Stimulated activated CD4-positive, alpha-beta T cell treated with anti-CD3 and anti-CD28 coated beads, TNF-alpha, amount 100 ng/mL, for 1 hour (primary cell): ENCODE measurements at places on chromosomes 16 and 17.

- no peak for DNase-seq
These were observed 30.1 kb downstream of the CCL4 start for GRCh38 chr17:36133602-36134236.

GRCh38 chr17:4082136-4082924, 60.5 kb downstream of the ZZEF1 start:
- no peak for DNase-seq

DNA sequence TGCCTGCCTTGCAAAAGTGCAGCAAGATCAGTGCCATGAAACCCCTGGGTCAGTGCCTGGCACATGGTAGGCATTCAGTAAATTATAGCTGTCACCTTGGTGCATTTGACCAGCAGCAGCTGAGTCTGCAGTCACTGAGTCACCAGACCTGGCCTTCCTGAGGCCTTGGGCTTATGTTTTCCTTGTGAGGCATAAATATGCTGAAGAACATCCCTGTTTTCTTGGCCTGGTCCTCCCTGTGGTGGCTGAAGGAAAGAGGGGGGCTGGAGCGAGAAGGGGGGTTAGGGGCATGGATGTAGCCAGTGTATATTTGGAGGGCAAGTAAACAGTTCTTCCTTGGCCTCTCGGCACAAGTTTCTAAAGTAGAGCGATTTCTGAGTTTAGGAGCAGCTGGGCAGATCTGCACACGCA, 26.5 kb downstream of the EPN2 start:
- no peak for DNase-seq

- no peak for DNase-seq
These were observed 175.3 kb downstream of the UTP18 start for GRCh38 chr17:51435641-51436091.

- no peak for DNase-seq
These were observed 194.5 kb downstream of the FOXL1 start for GRCh38 chr16:86772671-86773353.

DNA sequence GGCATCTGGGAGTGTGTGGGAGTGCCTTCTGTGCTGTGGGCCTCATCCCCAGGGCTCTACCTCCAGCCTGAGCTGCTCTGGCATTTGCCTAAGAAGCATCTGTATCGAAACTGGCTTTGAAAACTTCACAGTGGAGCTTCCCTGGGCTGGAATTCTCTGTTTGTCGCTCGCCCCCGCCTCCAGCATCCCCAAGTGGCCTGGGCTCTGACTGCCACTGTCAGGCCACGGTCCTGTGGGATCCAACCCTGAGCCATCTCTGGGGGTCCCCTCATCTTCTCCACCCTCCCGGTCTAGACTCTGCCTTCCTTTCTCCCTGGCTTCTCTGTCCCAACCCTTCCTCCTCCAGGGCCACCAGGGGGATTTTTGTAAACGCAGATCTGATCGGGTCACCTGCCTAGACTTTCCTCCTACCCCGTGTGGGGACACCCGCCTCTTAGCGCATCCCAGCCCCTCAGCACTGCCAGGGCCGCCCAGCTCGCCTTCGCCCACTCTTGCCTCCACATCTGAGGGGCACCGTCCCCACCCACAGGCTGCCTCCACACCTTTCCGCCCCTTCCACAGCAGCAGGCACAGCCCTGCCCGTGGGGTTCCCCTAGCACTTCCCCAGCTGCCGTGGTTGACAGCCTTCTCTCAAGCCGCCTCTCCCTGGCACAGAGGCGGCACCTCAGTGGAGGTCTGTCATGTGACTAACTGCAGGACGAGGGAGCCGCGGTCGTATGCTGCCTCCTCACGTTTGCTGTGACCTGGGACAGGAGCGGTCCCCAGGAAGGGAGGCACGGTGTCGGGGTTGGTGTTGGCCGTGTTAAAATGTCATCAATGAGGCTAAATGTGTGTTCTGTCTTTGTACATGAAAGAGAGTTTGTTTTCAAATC, 12.0 kb downstream of the TBC1D24 start:
- peak; percentile 63 for DNase-seq

GRCh38 chr16:229731-230281, 557 bp upstream of the LUC7L start:
- DNase-seq: no peak

- no peak for DNase-seq
These were observed 244.1 kb upstream of the MON1B start for GRCh38 chr16:76946879-76947278.

- no peak for DNase-seq
These were observed 20.2 kb downstream of the CHCT1 start for GRCh38 chr17:60442271-60443173.

- DNase-seq: no peak
These were observed 6.8 kb downstream of the CRISPLD2 start for GRCh38 chr16:84826558-84826941.

- no peak for DNase-seq
These were observed 484.0 kb upstream of the ERCC4 start for GRCh38 chr16:13435873-13436474.

- DNase-seq: no peak
These were observed 9.6 kb downstream of the LDAF1 start for GRCh38 chr16:21167929-21168602.

- DNase-seq: no peak
These were observed 9.2 kb upstream of the ITPRIPL2 start for GRCh38 chr16:19104607-19105006.

DNA sequence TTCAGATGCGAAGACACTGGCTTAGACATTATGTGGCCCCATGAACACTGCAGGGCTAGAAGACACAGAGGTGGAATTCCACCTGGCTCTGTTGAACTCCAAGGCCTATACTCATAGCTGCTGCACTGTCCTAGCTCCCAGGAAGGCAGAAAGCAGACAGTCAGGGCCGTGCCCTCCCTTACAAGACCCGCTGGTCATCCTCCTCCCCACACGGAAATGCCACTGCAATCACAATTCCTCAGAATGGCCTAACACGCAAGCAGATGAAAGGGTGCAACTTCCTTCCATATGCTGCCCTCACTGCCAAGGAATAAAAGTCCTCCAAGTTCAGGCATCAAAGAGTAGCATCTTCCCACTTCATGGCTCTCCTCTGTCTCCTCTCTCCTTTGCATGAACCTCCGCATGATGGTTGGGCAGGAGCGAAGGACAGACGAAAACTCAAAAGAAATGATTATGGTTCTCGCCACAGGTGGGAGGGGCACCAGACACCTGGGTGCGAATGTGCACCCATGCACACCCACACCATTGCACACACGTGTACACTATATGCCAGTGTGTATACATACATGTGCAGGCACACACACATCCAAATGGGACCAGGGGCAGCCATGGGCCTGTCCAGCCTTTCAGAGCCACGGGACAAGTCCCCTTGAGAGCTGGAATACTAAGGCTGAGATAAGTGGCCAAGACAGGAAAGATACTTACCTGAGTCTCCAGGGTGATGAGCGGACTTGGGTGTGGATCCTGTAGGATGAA, 113.3 kb downstream of the XYLT1 start:
- DNase-seq: no peak

DNA sequence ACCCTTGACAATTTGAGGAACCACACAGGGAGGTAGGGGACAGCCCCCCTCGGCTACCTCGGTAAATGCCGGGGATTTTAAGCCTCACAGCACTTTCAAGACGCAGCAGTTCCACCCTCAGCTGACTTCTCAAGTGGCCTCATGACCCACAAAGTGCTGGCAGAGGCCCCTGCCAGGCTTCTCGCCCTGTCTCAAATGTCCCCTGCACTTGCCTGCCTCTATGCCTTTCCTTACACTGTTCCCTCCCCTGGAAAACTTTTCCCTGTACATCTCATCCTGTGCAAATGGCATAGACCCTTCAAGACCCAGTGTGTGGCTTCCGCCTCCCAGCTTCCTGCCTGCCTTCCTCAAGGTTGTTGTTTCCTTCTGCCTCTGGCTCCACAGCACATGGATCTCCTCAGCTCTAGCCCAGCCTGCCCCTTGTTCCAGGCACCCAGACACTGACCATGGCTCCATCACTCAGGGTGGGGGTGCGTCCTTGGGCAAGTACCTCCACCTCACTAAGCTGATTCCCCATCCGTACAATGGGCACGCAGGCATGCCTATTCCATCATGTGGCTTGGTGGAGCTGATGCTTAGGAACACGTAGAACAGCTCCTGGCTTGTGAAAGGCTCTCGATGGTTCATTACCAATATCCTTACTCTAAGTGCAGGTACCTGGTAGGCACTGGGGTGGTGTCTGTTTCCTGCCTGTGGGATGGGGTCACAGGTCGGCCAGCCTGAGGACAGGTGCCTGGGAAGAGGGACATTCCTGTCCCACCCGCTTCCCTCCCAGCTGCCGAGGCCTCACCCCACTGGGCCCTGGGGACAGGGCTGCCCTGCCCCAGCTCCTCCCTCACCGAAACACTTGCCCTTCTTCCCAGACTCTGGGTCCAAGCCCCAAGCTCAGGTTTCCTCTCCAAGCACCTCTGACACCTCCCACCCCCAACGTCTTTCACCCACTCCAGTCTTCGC, 24.0 kb downstream of the MMP15 start:
- no peak for DNase-seq

GRCh38 chr17:75240394-75241142, 20.8 kb downstream of the GGA3 start:
- DNase-seq: no peak

DNA sequence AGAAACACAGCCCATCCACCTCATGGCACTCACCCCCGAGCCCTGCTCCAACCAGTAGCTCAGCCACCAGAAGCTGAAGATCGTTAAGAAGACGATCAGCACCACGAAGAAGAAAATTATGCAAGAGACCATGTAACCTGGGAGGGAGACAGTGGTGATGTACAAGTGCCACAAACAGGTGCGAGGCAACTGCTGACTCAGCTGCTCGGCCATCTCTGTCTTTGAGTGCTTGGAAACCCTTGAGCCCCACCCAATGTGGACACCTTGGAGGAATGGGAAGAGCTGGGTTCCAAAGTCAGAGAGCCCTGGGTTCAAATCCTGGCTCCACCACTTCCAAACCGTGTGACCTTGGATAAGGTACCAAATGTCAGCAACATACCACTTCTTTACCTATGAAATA, 38.1 kb upstream of the ABCC12 start:
- DNase-seq: no peak

DNA sequence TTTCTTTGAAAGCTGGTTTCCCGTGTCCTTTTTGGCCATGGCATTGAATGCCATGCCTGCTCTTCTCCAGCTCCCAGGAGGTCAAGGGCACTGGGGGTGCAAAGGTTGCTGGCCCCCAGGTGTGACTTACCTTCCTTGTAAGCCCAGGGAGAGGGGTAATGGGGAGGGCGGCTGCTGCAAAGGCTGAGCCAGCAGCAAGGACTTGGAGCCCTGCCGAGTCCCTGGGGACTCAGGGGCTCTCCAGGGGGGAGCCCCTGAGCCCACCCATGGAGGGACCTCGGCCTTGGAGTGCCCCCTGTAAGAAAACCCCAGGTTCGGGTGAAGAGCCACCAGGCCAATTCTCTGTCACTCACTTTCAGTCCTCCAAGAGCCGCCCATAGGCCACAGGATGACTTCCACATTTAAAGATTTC, 5.9 kb upstream of the CCL22 start:
- DNase-seq: no peak

- DNase-seq: no peak
These were observed 66.1 kb upstream of the SREBF1 start for GRCh38 chr17:17902877-17903276.

DNA sequence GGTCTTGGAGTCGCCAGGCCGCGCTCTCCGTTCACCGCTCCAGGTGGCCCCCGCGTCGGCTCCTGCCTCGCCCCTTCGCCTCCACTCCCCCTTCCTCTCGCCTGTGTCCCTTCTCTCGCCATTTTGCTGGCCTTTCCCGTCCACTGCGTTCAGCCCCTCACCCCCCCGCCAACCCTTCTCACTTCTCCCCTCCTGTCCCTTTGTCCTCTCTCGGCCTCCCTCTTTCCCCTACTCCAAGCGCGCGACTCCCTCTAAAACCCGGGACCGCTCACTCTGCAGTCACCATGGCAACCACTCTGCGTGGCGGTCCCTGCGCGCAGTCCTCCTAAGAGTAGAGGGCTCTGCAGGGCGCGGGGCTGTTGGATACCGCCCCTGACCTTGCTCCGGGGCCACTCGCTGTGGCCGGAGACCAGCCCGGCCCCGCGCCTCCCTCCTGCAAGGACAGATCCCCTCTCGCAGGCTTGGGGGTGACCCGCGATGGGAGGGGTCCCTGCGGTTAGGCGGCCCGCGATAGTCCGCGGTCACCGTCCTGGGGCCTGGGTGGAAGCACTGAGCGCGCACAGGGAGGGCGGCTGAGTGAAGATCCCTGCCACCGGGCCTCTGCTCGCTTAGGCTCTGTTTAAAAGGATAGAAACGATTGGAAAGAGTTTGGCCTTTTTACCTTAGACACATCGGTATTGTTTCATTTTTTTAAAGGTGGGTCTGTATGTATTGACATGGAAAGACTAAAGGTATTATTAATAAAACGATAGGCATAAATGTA, 454 bp downstream of the CCDC40 start:
- no peak for DNase-seq

GRCh38 chr17:40176754-40177110, 538 bp upstream of the RAPGEFL1 start:
- no peak for DNase-seq

- DNase-seq: no peak
These were observed 34.0 kb downstream of the DGKE start for GRCh38 chr17:56867948-56868376.

DNA sequence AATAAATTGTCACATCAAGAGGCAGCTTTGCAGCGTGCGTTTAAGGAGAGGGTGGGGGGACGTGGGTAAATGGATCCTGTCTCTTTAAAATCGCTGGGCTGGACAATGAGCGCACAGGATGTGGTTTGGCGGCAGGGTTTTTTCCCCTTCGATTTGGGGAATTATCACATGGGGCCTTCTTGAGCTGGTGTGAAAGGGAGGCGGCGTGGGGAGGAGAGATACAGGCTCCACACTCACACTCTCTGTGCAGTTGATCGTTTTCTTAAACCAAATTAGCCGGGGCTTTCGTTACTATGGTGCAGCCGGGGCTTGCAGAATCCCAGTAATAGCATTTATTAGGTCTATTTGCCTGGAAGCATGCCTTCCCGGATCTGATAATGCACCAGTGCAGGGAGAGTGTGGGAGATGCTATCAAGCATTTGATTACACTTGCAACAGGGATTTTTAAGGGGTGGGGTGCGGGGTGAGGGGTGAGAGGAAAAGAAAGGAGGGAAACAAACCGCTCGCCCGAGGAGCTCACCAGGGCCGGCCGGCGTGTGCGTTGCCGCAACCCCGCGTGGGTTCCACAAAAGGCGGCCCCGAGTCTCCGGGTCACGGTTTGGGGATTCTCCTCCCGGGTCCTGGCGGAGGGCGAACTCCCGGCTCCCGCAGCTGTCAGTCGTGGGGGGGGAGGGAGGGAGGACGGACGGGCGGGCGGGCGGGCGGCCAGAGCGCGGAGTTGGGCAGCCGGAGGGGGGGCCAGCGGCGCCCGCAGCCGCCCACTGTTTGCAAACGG, 58.8 kb upstream of the GSE1 start:
- no peak for DNase-seq

GRCh38 chr16:70737377-70738082, 51.7 kb upstream of the MTSS2 start:
- peak; percentile 8 for DNase-seq
